ENCODE measurements at places on chromosomes 3 and 15. TPM values are rescaled to one million over a fixed set of nuclear protein-coding genes. Genes with fewer than 3 reads are reported as not detected.

GPR149 gene
- not detected for total RNA-seq

QTRT2 gene
- total RNA-seq, result 42.8 TPM

KLF15 gene
- total RNA-seq, result 3.0 TPM

SLC38A3 gene
- 0.65 TPM for total RNA-seq

FBXO40 gene
- not detected for total RNA-seq

SKIC8 gene
- total RNA-seq, result 49.0 TPM

MYO5C gene
- total RNA-seq, result 19.4 TPM

CACNA1D gene
- total RNA-seq, result not detected

A4GNT gene
- not detected for total RNA-seq

CFAP100 gene
- total RNA-seq, result not detected

PROS1 gene
- 5.2 TPM for total RNA-seq

NEIL1 gene
- 29.5 TPM for total RNA-seq

SGO1 gene
- total RNA-seq, result 15.5 TPM

BLM gene
- total RNA-seq, result 18.6 TPM

EXD1 gene
- not detected for total RNA-seq

LRRC3B gene
- not detected for total RNA-seq

BHLHE40 gene
- total RNA-seq, result 57.4 TPM

SPESP1 gene
- 3.0 TPM for total RNA-seq

SPINT1 gene
- total RNA-seq, result 4.2 TPM

MST1R gene
- total RNA-seq, result 1.5 TPM

SENP8 gene
- 1.4 TPM for total RNA-seq

TMCO5A gene
- total RNA-seq, result not detected

FANCD2OS gene
- not detected for total RNA-seq

IL17RE gene
- 1.5 TPM for total RNA-seq

SMCO1 gene
- not detected for total RNA-seq

GOLGA8J gene
- total RNA-seq, result not detected

NIT2 gene
- 29.1 TPM for total RNA-seq

PCSK6 gene
- 0.72 TPM for total RNA-seq

ZMYND10 gene
- 0.51 TPM for total RNA-seq

HRH1 gene
- total RNA-seq, result 16.2 TPM

TLR9 gene
- not detected for total RNA-seq

CCDC32 gene
- total RNA-seq, result 28.8 TPM

LIPC gene
- total RNA-seq, result not detected

HES1 gene
- total RNA-seq, result 42.0 TPM

SPRED1 gene
- total RNA-seq, result 16.4 TPM

STX19 gene
- total RNA-seq, result not detected

CCDC191 gene
- total RNA-seq, result 4.9 TPM

CAND2 gene
- total RNA-seq, result 11.0 TPM

IMPG2 gene
- 0.76 TPM for total RNA-seq

C3orf22 gene
- not detected for total RNA-seq

DNAH1 gene
- total RNA-seq, result 5.8 TPM

SLC12A1 gene
- total RNA-seq, result not detected

SPATA12 gene
- total RNA-seq, result 0.14 TPM

SV2B gene
- not detected for total RNA-seq

LIPH gene
- total RNA-seq, result not detected

CILP gene
- total RNA-seq, result not detected

RTF1 gene
- total RNA-seq, result 40.6 TPM

B3GALNT1 gene
- total RNA-seq, result 13.7 TPM
